IMR-90 (cell line): ENCODE measurements at places on chromosomes 3 and 15. TPM values are rescaled to one million over a fixed set of nuclear protein-coding genes. Genes with fewer than 3 reads are reported as not detected.

The LRRC31 gene
- not detected in 2 replicates for total RNA-seq

The SCAANT1 gene
- not detected in 2 replicates for total RNA-seq

The ZIC4 gene
- total RNA-seq, result not detected in 2 replicates

The TM4SF18 gene
- total RNA-seq, result under 0.01 TPM in 1 of 2 replicates, not detected in the other

The GOLGA6B gene
- not detected in 2 replicates for total RNA-seq

The RBP2 gene
- total RNA-seq, result not detected in 2 replicates

The CHRNA7 gene
- not detected in 2 replicates for total RNA-seq

The FBXO40 gene
- total RNA-seq, result not detected in 2 replicates

The NTRK3 gene
- under 0.01 TPM in 2 replicates for total RNA-seq

The CALML4 gene
- total RNA-seq, result 0.36 and 0.56 TPM in 2 replicates

The SI gene
- not detected in 2 replicates for total RNA-seq

The SLC24A5 gene
- not detected in 2 replicates for total RNA-seq

The NUP210 gene
- under 0.01 TPM in 1 of 2 replicates, not detected in the other for total RNA-seq

The TJP1 gene
- total RNA-seq, result 43.4 and 61.7 TPM in 2 replicates

The MAP2K5 gene
- total RNA-seq, result 1.6 and 2.8 TPM in 2 replicates

The IL16 gene
- under 0.01 and 0.18 TPM in 2 replicates for total RNA-seq

The FBXL22 gene
- 0.28 and 0.36 TPM in 2 replicates for total RNA-seq
